ENCODE measurements at places on chromosomes 4 and X. TPM values are rescaled to one million over a fixed set of nuclear protein-coding genes. Genes with fewer than 3 reads are reported as not detected.

GRCh38 chrX:300334-300733 is 18.3 kb downstream of the GTPBP6 start:
- DNase-seq = no peak

DNA sequence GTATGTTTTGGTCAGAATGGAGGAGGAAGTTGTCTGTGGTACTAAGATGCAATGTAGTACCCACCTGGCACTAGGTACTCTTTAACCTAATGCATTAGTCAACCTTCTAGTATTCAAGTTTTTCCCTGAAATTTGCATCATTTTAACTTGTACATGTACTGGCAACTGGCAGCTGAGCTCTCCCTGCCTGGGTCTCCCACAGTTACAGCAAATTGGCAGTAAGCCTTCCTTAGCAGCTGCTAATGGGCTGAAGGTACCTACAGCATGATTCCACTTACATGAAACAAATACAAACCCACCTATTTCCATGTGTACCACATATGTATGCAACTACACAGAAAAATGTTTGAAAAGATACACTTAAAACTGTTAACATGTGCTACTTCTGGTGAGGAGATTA is 8.1 kb upstream of the KLHL2 start:
- no peak for DNase-seq

GRCh38 chrX:115560211-115560977 is 580 bp upstream of the PLS3 start:
- DNase-seq = peak; percentile 70

Gene CDKL5
- polyA plus RNA-seq = 1.5 TPM

Gene POU3F4
- polyA plus RNA-seq = not detected

DNA sequence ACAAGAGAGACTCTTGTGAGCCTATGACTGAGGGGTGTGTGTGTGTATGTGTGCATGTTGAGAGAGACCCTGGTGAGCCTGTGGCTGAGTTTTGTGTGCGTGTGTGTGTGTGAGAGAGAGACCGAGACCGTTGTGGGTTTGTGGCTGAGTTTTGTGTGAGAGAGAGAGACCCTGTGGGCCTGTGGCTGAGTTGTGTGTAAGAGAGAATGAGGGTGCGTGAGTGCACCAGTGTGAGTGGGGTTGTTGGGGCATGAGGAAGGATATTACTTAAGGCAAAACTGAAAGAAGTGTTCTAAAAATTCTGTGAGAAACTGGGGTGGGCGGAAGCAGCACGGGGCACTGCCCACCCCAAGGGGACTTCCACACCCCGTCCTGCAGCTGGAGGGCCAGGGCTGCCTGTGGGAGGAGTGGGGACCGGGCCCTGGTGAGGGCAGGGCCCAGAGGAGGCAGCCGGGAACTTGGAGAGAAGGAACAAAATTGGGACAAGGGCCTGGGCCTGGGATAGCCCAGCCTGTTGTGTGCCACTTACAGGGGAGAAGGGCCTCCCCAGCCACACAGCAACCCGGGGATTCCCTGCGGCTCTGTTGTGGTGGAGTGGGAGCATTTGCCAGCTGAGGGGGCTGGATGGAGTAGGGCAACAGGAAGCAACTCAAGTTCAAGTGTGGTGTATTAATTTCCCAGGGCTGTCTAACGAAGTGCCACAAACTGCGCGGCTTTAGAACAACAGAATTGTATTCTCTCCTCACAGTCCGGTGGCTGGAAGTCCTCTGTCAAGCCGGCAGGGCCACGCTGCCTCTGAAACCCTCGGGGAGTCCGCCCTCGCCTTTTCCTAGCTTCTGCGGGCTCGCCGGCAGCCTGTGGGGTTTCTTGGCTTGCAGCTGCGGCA is 22.1 kb downstream of the TMEM131L start:
- DNase-seq = peak; percentile 50

Data from endothelial cell of umbilical vein (primary cell).